CMK (cell line): ENCODE measurements at places on chromosomes 6 and 20.

GRCh38 chr20:63697868-63698545 lies 1.6 kb downstream of the TNFRSF6B start:
- DNase-seq = no peak

GRCh38 chr6:108748959-108749358 lies 99.3 kb upstream of the ARMC2 start:
- no peak for DNase-seq

- DNase-seq = no peak
Measured at GRCh38 chr20:59398537-59399205, 98.3 kb downstream of the EDN3 start.

DNA sequence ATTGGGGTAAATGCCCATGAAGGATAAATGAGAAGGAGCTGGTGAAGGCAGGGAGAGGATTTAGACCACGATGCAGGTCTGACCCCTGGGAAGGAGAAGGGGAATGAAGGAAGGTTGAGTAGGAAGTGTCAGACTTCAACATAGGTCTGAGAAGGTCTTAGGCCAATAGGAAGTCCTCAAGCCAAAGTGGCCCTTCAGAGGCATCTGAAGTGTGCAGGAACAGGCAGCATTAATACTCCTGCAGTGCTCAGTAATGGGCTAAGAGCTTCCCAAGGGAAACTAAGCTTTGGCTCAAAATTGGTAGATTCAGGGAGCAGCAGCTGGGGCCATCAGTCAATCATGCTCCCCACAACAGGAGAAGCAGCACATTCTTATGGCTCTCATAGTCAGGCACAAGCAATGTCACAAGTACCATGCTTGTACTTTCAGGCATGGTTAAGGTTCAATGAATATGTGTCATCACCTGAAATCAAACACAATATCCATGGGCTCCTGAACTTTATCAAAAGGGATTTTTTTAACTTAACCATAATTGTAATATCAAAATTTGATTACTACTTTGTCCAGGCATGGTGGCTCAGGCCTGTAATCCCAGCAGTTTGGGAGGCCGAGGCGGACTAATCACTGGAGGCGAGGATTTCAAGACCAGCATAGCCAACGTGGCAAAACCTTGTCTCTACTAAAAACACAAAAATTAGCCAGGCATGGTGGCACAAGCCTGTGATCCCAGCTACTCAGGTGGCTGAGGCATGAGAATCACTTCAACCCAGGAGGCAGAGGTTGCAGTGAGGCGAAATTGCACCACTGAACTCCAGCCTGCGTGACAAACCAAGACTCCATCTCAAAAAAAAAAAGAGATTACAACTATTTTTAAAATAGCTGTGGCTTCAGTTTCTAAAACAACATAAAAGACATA lies 9.9 kb downstream of the RALGAPA2 start:
- DNase-seq = no peak
